ENCODE measurements at places on chromosomes 5 and 9.

DNA sequence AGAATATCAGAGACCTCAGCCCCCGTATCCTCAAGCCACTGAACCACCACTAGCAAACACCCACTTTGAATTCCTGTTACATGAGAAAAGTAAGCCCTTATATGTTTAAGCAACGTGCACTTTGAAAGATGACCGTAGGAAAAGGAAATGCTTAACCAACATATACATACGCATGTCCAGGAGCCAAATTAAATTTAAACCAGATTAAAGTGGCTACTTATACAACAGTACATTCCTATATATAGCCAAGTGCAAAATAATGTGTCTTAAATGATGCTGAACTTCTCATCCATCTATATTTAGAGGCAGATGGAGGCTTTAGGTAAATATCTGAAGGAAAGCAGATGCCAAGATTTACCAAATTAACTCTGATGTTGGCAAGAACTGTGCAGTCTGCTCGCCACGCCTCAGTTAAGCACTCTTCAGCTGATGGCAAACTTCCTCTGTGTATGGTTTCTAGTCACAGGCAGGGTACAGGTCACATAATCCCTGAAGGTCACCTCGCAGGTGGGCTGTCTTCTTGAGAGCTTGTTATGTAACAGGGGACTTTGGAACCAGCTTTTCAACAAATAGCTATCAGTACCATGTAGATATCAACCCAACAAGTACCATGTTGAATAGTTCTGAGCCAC lies 8.6 kb downstream of the GCNT4 start:
- no peak for DNase-seq

- no peak for DNase-seq
These were observed 65.0 kb downstream of the ZNF462 start for GRCh38 chr9:106927916-106928315.

DNA sequence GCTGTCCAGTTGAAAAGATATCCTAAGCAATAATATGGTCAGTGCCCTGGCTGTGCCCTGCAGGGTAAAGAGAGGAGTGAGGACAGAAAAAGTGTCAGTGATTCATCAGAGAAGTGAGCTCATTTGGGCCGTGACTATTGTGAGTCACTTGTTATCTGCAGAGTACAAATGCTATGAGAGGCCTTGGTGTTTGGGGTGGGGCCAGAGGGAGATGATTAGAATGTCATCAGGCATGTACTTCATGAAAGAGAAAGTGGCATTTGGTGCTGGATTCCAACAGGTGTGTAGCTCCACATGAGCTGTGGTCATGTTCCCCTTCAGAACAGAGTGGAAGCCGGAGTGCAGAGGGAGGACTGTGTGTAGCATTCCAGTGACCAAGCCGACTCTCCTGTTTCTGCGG lies 174.1 kb downstream of the KDM4C start:
- no peak for DNase-seq

GRCh38 chr5:152151940-152152339 lies 227.3 kb upstream of the GLRA1 start:
- DNase-seq = no peak

DNA sequence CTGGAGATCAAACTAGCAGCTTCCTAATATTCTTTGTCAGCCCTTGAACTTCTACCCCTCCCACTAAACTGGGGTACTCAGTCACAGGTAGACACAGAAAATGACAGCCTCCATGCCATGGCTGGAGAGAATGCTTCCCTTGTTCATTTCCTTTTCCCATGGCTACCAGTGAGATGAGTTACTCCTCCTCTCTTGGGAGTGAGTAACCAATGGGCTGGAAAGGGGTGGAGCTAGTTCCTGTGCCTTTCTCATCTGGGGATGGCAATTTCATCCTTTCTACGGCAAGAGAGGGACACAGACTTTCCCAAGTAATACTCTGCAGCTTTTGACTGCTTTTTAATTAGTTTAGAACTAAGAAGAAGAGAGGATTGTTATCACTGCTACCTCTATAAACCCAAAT lies 1045.6 kb upstream of the WWC1 start:
- DNase-seq = no peak

- DNase-seq = no peak
These were observed 129.9 kb downstream of the ZSWIM6 start for GRCh38 chr5:61461926-61462325.

GRCh38 chr9:127447416-127448111 lies 3.6 kb downstream of the RPL12 start:
- DNase-seq = no peak

DNA sequence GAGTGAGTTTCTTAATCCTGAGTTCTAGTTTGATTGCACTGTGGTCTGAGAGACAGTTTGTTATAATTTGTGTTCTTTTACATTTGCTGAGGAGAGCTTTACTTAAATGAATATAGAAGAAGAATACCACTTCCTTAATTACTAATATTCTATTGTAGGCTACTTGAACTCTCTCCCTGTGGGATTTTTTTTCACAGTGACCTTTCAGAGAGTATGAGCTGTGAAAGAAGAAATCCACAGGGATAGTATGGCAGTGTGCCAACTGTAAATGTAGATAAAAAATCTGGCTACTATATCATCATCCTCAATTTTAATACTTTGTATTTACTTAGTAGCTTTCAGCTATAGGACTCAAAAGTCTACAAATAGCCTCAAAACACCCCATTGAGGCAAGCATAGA lies 67.3 kb downstream of the COMMD10 start:
- DNase-seq = no peak

- no peak for DNase-seq
These were observed 43.5 kb upstream of the CAVIN4 start for GRCh38 chr9:100534401-100534800.

GRCh38 chr9:86674487-86674886 lies 272.8 kb downstream of the GAS1 start:
- DNase-seq = no peak

- DNase-seq = no peak
These were observed 179.5 kb upstream of the TARS1 start for GRCh38 chr5:33261305-33261704.

DNA sequence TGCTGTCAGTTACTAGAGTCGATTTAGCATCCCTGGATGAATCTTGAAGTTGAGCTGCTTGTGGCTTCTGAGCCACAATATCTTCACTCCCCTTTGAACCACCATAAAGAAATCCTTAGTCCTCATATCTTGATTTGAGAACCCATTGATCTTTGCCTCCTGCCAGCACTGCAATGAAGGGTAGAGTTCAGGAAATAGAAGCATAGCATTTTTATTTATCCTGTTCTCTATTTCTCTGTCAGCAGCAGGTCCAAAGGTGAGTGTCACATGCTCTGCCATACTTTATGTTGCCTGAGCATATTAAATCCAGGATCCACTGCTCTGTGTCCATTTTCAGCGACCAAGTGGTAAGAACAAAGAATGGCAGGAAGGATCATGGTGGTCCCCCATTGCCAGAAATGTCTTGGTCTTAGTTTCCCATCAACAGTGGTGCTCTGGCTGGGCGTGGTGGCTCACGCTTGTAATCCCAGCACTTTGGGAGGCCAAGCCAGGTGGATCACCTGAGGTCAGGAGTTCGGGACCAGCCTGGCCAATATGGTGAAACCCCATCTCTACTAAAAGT lies 80.2 kb upstream of the PANK3 start:
- no peak for DNase-seq

DNA sequence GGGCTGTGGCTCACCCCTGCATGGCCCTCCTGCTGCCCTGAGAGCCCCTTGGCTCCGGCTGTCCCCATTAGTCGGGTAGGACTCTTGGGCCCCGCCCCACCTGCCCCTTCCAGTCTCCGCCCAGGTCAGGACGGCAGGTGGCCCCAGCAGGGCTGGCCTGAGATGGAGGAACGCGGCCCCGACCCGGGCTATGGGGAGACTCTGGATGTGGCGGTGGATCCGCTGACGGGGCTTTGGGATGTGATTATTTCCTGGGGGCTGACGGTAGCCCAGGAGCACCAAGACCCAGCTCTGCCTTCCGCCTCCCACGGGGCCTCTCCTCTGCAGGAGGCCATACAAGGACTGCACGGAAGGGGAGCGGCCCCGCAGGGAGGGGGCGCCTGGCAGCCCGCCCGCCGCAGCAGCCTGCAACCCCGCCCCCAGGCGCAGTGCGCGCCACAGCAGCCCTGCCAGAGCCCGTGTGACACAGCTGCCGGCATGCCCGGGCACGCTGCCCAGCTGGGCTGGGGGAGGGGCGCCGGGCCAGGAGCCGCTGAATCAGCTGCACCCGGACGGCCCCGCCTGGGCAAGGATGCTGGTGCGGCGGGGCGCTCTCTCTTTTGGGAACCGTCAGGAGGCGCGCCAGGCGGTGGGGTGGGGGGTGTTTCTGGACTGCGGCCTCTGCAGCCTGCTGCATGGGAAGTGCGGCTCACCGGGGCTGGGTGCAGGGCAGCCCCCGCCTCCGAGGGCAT lies 9.2 kb downstream of the TMEM250 start:
- peak; percentile 87 for DNase-seq

GRCh38 chr5:157528036-157528632 lies 47.4 kb downstream of the ADAM19 start:
- DNase-seq = no peak

GRCh38 chr9:122286764-122287163 lies 22.1 kb downstream of the MRRF start:
- no peak for DNase-seq

DNA sequence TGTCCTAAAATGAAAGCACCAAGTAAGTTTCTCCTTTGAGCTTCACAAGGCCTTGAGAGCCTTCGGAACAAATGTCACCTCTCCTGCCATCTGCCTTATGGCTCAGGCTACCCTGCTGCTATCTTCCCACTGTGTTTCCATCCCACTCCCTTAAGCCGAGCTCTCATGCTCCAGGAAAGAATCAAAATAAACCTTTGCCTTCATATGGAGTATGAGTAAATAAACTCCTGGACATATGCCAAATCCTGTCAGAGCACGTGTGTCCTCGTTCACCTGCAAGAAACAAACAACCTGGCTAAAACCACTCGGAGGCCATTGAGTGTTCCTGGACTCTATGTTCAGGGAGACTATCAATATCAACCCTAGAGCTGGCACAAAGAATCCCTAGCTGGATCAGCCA lies 122.3 kb upstream of the CCDC112 start:
- no peak for DNase-seq

GRCh38 chr9:127796852-127797370 lies 5.8 kb upstream of the FPGS start:
- DNase-seq = no peak

- no peak for DNase-seq
These were observed 351.9 kb downstream of the NFIB start for GRCh38 chr9:13962006-13962405.

- DNase-seq = no peak
These were observed 2.4 kb upstream of the STC2 start for GRCh38 chr5:173330338-173331206.

GRCh38 chr9:126965077-126965476 lies 50.5 kb downstream of the RALGPS1 start:
- no peak for DNase-seq

GRCh38 chr5:96316017-96316416 lies 117.0 kb downstream of the PCSK1 start:
- no peak for DNase-seq

- no peak for DNase-seq
These were observed 113.8 kb downstream of the RAPGEF6 start for GRCh38 chr5:131521252-131521651.

DNA sequence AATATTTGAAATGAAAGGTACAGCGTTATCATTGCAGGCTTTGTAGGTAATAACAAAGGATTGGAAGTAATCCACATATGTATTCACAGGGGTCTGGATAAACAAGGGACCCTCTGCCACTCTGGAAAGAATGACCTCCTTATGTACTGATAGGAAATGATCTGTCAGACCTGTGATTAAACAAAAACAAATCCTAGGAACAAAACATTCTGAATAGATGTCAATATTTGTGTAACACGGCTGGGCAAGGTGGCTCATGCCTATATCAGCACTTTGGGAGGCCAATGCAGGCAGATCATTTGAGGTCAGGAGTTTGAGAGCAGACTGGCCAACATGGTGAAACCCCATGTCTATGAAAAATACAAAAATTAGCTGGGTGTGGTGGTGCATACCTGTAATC lies 42.3 kb downstream of the NSUN2 start:
- DNase-seq = no peak

GRCh38 chr5:124477062-124477461 lies 269.4 kb downstream of the ZNF608 start:
- DNase-seq = no peak

- no peak for DNase-seq
These were observed 140.3 kb downstream of the MAT2B start for GRCh38 chr5:163645421-163646416.

- no peak for DNase-seq
These were observed 86.6 kb downstream of the COL5A1 start for GRCh38 chr9:134728021-134728795.

GRCh38 chr5:62473209-62473608 lies 60.6 kb downstream of the IPO11 start:
- no peak for DNase-seq

GRCh38 chr9:33475357-33475756 lies 1.6 kb upstream of the NOL6 start:
- no peak for DNase-seq

DNA sequence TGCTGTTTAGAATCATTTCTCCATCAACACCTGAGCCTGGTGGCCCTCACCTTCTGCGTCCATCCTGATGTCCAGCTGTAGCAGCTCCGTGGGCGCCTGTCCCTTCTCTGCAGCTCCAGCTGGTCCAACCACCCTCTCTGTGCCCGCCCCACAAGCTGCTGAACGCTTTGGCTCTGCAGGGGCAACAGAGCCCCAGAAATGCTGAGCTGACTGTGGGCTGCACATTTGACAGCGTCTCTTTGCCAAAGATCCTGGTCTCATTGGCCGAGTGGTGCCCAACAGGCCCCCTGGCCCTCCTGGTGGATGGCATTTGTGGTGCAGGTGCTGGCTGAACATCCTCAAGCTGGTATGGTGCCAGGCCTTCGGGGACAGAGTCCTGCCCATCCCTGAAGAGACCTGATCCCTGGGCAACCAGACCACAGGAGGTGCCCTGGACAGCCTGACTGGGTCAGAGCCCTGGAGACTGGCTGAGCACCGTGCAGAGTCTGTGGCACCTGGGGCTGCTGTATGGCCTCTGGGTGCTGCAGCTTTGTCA lies 25.3 kb upstream of the CEP72 start:
- no peak for DNase-seq

- DNase-seq = no peak
These were observed 10.0 kb downstream of the TMEM161B start for GRCh38 chr5:88258636-88259035.

DNA sequence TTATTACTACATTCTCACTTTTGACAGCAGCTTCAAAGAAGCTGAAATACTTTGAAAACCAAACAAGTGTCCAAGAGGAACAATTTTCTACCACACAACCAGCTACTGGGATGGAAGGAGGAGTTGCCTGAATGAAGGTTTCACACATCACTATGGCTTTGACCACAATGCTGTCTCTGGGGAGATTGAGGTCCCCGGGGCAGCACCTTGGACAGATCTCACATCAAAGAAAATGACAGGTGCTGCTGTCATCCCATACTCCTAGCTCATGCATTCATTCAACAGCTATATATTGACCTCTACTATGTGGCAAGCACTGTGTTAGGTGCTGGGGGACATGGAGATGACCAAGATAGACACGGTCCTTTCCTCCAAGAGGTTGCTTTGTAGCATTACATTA lies 233.2 kb upstream of the RASEF start:
- no peak for DNase-seq
